KBM-7 (cell line): ENCODE measurements at places on chromosomes 3 and 15.

- DNase-seq, result no peak
These were observed 43.0 kb downstream of the ABHD5 start for GRCh38 chr3:43733459-43734384.

DNA sequence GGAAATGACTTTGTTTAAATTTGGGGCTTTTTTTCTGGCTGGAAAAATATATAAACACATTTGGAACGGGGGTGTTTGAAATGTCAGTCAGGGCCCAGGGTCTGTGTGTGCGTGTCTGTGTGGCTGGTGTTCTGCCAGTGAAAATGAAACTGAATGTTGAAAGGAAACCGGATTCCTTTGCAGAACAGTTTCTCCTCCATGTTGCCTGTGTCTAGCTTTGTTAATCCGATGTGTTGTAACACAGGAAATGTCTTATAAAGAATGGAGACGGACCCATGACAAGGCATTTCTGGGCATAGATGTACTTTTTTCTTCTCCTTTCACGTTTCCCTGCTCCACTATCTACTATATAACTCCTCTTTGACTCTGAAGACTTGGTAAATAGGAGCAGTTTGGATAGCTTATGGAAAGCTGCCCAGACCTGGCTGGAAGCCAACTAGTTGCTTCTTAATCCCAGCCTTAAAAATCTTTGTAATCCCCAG lies 2.8 kb downstream of the SQOR start:
- peak; percentile 90 for DNase-seq

- DNase-seq, result no peak
These were observed 81.5 kb downstream of the PEX5L start for GRCh38 chr3:179955286-179955685.

DNA sequence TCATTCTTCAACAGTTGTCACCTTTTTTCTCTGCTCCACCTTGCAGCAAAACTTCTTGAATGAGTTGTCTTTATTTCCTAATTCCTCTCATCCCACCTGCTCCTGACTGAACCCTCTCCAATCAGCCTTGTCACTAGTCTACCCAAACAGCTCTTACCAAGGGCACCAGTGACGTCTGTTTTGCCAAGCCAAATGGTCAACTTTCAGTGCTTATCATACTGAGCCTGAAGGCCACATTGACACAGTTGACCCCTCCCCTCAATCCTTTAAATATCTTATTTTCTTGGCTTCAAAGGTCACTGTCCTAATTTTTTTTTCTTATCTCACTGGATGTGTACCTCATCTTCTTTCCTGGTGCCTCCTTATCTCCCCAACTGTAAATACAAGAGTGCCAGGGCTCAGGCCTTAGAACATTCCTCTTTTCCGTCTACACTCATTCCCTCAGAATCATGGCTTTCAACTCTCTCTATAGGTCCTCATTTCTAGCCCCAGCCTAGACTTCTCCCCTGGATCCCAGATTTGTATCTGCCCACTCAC lies 43.2 kb downstream of the CMTM8 start:
- no peak for DNase-seq

DNA sequence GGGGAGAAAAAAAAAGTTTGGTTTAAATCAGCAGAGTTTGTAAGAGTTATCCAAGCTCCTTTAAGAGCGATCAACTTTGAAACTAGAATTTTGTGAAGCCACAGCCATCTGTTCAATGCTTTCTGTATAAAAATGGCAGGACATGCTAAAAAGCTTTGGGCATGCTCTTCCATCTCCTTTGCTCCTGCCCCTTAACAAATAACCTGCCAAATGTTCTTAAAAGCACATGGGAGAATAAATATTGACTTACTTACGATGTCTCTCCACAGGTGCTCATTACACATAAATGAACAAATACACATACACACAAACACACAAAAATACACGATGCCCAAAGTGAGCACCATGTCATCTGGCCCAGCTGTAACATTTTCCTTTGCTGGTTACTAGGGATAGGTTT lies 211.8 kb upstream of the DPH6 start:
- DNase-seq, result no peak

DNA sequence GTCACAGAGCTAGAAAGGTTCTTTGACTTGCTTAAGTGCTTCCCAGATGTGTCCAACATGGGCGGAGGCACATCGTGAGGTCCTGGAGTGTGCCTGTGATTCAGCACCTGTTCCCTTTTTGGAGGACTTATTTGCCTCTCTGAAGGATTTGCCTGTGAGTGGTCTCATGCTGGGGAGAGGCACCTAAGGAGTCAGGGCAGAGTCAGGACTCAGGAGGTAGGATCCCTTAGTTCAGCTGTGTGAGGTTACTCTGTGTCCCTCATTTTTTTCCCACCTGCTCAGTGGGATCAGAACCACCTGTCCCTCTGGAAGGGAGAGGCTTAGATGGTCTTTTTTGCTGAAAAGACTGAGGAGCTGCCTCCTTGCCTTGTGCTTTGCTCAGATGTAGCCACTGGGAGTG lies 3.0 kb downstream of the ZNF589 start:
- no peak for DNase-seq

DNA sequence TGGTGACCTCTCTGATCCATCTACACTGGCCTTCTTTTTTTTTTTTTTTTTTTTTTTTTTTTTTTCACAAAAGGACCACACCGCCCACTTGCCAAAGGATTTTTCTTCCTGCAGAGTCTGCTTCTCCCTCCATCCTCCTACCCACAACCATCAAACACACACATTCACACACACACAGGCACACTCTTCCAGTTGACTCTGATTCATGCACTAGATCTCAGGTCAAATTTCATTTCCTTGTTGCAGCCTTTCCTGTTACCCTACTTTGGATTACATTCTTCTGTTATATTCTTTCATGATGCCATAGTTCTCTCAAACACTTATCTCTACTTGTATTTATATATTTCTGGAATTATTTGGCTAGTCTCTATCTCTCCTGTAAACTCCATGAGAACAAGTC lies 133.9 kb downstream of the STAC start:
- DNase-seq, result no peak

DNA sequence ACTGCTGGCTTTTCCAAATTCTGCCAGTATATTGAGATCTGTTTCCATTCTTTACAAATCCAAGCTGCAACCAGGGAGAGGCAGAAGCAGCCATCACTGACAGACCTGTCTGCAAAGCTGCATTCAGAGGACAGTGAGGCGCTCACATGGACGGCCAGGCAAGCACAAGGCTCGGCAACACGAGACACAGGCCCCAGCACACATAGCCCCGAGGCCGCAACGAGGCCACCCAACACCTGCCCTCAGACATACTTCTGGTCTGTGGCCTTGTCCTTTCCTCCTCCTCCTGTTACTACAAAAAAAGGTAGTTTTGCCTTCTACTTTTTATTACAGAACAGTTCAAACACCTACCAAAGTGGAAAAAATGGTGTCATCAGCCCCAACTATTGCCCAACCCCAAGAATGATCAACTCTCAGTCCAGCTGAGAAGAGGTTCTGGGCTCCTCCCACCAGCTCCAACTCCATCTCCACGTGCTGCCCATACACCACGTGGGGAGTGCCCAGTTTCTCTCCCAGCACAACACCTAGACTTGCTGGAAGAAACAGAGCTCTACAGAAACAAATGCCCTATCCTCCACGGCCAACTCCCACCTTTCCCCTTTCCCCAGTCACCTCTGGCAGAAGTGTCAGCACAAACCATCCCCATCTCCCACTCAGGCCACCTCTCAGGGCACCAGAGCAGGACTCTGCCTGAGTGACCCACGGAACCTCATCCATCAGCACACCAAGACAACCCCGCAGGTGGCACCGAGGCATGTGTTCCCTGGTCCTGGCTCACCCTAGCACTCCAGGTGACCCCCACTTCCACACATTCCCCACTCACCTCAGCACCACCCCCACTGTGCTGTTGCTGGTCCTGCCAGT lies 7.4 kb downstream of the ZXDC start:
- no peak for DNase-seq

DNA sequence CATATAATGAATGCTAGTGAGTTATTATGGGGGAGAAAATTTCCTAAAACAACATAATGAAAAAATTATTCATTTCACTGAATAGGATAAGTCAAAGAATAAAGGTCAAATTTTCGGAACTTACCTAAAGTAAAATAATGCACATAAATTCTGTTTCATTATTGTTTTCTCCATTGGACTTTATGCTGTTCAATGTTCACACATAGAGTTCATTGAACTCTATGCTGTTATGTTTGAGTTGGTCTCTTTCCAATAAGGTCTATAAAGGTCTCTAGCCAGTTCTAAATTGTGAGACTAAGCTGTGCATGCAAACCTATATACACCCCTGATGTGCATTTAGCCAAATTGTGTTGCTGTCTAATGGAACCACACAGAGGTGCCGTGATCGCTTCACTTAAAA lies 28.5 kb upstream of the STT3B start:
- no peak for DNase-seq

DNA sequence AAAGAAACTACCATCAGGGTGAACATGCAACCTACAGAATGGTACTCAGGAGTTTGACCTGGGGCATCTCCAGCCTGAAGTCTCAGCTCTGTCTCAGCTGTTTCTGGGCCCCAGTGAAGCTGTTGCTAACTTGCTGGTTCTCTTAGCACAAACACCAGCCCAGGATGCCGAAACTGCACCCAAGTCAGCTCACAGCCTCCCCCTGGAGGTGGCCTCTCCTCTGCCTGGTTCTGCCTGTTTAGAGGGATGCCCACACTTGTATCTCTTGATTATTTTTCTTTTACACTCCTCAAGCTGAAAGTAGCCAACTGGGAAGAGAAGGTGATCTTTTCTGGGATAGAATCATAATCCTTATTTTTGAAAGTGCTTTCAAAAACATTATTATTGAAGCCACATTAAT lies 289.0 kb upstream of the RASGRP1 start:
- peak; percentile 12 for DNase-seq

- no peak for DNase-seq
These were observed 1021.0 kb upstream of the SEMA6D start for GRCh38 chr15:46696281-46696680.

GRCh38 chr3:193564012-193564411 lies 9.3 kb upstream of the ATP13A4 start:
- no peak for DNase-seq

GRCh38 chr3:108744762-108745161 lies 12.4 kb downstream of the RETNLB start:
- no peak for DNase-seq

GRCh38 chr15:70096215-70097062 lies 1.3 kb downstream of the TLE3 start:
- peak; percentile 65 for DNase-seq

DNA sequence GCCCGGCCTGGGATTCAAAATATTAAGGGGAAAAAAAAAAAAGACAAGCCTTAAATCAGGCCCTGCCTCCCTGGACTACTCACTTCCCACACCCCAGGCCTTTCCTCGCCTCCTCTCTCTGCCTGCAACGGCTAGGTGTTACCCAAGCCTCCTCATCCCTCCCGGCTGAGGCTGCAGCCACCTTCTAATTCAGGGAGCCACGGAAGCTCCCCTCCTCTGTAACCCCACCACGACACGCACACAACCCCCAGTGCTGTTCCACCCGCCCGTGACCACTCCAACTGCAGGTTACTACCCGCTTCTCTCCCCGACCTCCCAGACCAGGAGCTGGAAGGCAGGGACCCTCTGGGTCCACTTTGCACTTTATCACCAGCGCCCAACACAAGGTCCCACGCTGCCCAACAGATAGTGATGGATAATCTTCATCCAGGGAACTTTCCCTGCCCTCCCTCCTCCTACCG lies 936 bp downstream of the KIF7 start:
- DNase-seq, result no peak

GRCh38 chr15:96345560-96346399 lies 15.3 kb downstream of the NR2F2 start:
- peak; percentile 57 for DNase-seq

DNA sequence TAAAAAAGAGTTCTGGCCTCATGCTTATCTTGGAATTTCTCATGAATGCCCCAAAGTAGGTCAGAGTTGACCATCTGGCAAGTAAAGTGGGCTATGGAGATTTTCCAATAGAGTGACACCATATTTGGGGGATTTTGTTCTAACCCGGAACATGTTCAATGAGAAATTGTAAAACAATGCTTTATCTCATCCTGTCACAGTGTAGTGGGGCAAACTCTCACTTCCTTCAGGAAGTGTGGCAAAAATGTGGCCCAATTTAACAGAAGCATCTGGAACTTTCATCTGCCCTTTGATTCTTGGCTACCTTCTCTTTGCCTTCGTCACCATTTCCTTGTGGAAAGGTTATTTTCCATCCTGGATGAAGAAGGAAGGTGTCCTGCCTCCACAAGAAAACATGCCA lies 70.8 kb downstream of the ADAMTS9 start:
- no peak for DNase-seq

DNA sequence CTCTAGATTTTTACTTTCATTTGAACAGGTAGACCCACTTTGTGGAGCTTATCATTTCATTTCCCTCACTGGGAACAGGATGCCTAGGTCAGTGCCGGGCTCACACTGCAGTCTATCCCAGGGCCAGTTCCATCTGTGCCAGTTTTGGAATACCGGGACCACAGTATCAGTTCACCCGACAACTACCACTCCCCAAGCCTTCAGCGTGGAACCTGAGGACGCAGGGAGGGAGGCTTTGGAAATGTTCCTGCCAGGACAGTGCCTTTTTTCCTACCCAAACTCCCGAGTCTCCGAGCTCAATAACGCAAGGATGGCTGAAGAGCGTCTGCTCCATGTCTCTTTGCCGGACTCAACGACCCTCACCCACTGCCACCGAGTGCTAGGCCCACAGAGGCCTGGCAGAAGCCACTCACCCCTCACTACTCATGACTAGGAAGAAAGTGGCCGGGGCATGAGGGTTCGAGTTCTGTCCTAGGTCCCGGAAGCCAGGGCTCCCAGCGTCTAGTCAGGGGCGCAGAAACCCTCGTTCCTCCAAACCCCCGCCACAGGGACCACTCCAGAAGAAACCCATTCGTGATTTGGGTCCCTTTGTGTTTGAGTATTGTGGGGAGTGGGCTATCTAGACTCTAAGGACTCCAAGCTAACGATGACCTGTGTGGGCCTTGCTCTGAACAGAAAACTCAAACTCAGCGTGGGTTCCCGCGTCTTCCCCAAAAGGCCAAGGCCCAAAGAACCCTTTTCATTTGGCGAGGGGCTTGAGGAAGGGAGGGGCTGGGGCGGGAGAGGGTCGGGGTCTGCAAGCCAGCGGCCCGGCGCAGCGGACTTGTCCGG lies 11.4 kb downstream of the ZIC1 start:
- no peak for DNase-seq

GRCh38 chr15:50247819-50248655 lies 17.5 kb downstream of the HDC start:
- DNase-seq, result peak; percentile 77

DNA sequence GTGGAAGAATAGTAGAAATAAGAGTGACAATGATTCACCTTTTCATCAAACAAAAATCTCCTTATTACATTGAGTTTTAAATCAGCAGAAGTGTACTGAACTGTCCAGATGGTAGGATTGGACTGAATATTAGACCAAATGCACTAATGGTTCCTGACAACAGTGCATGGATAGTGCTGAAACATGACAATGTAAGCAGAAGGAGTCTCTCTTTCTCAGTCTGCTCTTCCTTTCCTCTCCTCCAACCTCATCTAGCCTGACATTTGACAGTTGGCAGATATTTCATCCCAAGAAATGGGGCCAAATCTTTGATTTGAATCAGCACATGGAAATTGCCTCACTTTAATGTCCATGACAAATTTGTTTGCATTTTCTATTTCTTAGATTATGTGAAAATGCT lies 225.1 kb upstream of the PLSCR5 start:
- DNase-seq, result no peak
